HS-5 (cell line): ENCODE measurements at places on chromosomes 2 and 18.

- DNase-seq, result no peak
Observed at GRCh38 chr18:9803063-9803697, 82.6 kb upstream of the TXNDC2 start.

DNA sequence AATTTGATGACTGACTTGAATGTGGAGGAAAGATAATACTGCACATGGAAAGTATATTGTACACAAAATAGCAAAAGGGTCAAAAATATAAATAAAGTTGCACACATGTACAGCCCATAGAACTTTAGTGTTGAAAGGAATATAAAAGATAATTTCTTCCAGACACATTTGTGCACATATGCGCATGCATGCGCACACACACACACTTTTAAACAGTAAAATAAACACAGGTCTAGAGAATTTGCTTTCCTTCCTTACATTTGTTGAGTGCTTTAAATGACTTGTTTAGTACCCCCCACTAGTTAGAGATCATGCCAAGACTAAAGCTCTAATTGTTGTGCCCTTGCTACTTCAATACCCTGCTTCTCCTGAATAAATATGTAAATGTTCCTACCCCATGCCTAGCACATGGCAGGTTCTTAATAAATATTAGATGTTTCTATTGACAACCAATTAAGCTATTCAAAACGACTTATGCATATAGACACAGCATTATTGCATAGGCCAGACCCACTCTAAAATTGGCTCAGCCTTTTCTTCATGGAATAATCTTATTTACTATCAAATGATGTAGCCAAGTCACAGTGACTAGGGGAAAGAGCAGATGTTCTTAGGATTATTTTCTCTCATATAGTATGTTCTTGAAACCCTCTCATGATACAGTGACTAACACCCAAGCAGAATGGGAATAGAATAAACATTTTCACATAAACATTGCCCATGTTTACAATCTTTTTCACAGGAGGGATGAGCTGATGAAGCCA, 165.5 kb upstream of the ACVR2A start:
- DNase-seq, result no peak

GRCh38 chr2:156083763-156084493, 248.6 kb downstream of the NR4A2 start:
- no peak for DNase-seq

DNA sequence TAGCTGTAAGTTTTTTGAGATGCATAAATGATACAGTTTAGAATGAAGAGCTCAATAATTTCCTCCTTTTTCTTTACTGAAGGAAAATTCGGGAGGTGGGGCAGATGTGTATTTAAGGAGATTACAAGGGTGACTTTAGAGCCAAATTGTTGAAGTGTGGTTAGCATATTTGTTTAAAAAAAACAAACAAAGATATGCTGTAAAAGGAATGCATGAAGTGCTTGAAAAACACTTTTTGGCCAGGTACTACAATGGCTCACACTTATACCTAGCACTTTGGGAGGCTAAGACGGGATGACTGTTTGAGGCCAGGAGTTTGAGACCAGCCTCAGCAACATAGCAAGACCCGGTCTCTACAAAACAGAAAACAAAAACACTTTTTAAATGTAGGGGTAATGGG, 38.4 kb downstream of the CD302 start:
- DNase-seq, result no peak

GRCh38 chr2:44944952-44945612, 3.6 kb downstream of the SIX3 start:
- DNase-seq, result no peak

GRCh38 chr2:17621781-17622180, 81.3 kb downstream of the VSNL1 start:
- DNase-seq, result no peak

GRCh38 chr18:23237524-23238151, 102.4 kb downstream of the CABLES1 start:
- DNase-seq, result no peak

GRCh38 chr2:217710211-217710765, 292.5 kb downstream of the TNS1 start:
- no peak for DNase-seq

DNA sequence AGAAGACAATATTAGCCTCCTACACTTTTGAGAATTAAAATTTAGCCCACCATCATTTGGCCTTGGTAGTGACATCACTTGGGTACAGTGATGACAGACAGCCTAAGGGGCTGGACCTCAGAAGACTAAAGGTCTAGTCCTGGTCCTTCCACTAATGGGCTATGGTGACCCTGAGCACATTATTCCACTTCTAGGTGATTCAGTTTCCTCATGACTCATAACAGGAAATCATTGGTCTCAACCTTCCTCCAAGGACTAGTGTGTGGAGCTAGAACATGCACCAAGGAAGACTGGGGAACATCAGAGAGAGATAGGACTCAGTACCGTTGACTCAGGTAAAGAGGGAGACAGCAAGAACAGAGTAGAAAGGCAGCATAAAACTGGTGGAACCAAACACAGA, 64.0 kb downstream of the TFCP2L1 start:
- peak; percentile 28 for DNase-seq

GRCh38 chr2:227324642-227324994, 433 bp upstream of the MFF start:
- DNase-seq, result no peak

DNA sequence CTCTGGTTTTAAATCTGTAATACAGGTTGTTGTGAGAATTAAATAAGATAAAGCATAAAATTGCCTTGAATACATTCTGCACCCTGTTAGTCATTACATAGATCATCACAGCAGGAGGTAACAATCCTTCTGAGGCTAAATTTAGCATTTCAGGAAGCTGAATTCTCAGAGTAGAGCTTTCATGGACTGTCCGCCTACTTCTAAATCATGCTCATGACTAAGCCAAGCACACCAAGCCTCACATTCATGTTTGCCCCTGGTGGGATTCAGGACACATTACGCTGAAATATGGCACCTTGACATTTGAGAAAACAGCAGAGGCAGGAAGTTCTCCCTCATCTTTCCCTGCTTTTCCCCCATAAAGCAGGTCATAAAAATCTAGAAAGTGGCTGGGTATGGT, 16.6 kb upstream of the PIK3C3 start:
- DNase-seq, result peak; percentile 49

GRCh38 chr2:149063177-149063576, 24.7 kb downstream of the LYPD6B start:
- DNase-seq, result no peak

- no peak for DNase-seq
Observed at GRCh38 chr2:105778080-105778607, 33.4 kb downstream of the NCK2 start.

DNA sequence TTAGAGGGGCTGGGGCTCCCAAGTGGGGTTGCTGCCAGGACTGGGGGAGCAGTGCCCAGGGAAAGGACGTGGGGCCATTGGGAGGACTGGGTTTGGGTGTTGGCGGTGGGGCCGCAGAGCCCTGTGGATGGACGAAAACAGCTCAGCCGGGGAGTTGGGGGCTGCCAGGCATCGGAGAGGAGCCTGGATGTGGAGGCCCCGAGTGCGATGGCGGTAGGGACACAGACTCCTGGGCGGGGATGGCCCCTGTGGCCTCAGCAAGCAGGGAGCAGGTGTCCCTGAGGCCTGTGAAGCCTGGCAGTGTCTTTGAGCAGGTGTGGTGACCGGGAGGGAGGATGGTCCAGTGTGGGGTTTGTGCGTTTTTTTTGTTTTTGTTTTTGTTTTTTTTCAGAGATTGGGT, 13.3 kb downstream of the CTDP1 start:
- DNase-seq, result no peak

GRCh38 chr2:14194233-14194632, 438.3 kb upstream of the LRATD1 start:
- DNase-seq, result no peak

- no peak for DNase-seq
Observed at GRCh38 chr18:2869207-2869606, 22.4 kb downstream of the EMILIN2 start.

DNA sequence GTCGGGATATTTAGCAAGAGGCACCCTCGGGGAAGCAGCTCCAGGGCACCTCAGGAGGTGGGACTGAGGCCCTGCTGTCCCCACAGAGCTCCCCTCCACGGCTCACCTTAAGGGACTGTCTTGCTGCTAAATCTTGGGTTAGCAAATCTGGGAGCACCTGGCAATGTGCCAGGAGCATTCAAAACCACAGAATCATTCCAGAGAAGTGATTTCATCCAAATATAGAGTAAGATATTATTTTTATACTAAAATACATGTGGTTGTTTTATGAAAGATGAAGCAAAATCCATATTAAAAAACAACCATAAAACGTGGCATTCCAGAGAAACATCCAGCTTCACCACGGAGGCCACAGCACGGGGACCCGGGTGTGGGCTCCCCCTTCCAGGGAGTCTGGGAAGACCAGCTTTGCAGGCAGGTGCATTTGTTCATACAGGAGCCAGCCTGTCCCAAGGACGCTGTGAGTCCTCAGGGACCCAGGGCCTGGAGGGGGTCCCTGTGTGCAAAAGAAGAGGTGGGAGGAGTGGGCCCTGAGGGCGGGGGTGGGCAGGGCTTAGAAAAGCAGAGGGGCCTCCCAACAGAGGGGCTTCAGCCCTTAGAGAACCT, 16.3 kb downstream of the HS1BP3 start:
- peak; percentile 45 for DNase-seq

- no peak for DNase-seq
Observed at GRCh38 chr2:60424233-60424632, 129.2 kb downstream of the BCL11A start.

- DNase-seq, result no peak
Observed at GRCh38 chr2:55103046-55103445, 52.8 kb upstream of the RTN4 start.

DNA sequence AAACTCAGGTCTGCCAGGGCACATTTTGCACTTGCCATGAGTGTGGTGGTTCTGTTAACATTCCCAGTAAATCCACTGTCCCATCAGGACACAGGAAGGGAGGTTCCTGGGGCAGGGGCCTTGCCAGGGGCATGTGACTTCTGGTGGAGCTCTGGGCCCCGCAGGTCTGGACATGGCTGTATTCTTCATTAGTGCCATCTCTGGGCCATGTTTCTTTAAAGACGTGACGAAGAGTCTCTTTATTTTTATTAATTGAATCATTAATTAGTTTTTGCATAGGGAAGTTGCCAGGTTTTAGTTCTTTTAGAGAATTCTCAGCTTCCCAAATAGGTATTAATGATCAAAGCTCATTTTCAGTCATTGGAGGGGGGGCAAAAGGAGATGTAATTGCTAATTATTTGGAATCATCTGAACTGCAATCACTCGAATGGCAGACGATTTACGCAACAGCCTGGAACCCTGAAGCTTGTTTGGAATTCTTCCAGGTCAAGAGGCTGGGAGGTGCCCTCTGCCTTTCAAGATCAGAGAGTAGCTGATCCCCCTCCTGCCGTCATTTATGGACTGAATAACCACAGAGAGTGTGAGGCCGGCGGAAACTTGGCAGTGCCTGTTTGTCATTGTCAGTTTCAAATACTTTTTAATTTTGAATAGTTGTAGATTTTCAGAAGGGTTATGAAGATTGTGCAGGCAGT, 106.2 kb downstream of the RTP5 start:
- no peak for DNase-seq

- no peak for DNase-seq
Observed at GRCh38 chr18:47204908-47205522, 28.9 kb upstream of the IER3IP1 start.

DNA sequence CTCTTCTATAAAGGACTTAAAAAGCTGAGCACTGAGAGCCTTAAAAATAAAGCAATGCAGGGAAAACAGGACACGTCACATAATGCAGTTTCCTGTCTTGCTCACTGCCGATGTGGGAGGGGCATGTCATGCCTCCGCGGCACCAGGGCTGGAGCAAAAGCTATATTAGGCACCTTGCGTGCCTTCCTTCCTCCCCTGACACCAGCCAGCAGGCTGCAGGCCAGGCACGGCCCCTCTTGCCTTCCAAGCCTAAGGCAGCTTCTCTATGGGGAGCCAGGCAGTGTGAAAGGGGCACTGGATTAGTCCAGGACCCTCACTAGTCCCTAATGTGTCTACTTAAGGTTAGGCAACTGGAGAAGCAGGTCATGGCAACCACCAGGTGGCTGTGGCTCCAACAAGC, 26.3 kb downstream of the MRPL35 start:
- DNase-seq, result no peak

DNA sequence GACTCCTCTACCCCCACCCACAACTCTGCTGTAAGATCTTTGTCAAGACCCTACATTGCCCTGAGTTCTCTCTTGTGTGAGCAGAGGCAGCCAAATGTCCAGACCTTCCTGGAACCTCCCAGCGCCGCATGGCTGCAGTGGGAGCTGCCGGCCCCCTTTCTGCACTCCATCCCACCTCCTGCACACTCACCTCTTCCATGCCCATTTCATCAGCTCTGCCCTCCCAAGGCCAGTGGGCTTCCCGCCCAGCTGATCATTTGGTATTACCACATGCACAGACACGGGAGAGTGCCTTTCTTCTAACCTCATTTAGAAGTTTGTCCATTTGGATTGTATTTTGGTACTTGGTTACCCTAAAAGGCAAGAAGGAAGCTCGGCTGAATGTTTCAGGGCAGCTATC, 2.0 kb downstream of the IL1R2 start:
- DNase-seq, result no peak

DNA sequence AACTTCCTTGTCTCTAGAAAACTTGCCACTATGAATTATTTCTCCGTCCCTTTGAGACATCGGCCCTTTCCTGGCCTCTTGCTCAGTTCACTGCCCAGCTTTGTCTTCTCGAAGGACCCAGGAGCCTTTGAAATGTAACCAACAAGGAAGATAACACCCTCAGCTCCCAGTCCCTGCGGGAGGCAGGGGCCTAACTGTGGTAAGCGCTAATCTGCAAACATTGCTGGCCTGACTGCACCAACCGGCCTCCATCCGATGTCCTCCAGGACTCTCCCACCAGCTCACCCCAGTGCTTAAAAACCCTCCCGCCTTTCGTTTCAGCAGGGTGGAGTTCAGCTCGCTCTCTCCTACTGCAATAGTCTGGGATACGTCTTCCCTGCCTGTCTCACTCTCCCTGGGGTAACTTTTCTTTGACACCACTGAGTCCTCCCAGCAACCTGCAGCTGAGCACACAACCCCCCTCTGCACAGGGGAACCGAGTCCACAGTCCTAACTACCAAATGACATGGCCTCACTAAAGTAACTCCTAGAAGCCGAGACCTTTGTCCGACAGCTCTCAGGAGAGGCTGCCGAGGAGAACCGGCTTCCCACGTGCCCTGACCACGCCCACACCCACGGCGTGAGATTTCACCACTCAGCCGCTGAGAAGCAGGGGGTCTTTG, 76.1 kb downstream of the MBP start:
- DNase-seq, result no peak
